CD8-positive, alpha-beta T cell (primary cell): ENCODE measurements at places on chromosomes 3 and 15.

DNA sequence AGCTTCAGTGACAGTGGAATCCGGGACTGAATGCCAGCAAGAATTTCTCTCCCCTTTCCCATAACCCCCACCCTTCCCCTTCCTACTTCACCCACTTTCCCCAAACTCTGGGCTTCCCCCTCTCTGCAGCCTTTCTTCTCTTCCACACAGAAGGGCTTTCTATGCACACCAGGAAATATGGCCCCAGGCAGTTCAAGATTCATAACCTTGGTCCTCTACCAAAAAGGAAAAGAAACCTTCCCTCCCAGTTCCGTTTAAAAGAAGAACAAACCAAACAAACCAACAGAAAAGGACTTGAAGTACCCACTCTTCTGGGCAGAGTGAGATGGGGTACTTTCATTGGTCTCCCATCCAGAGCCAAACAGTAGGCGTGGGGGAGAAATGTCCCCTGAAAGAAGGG is 68.8 kb upstream of the ABHD2 start:
- no peak for DNase-seq

GRCh38 chr15:90838139-90838538 is 30.2 kb upstream of the FURIN start:
- DNase-seq: peak; percentile 82

GRCh38 chr15:58528188-58528870 is 96.5 kb downstream of the LIPC start:
- no peak for DNase-seq

- DNase-seq: no peak
These were observed 196.3 kb downstream of the EPHA3 start for GRCh38 chr3:89303701-89304100.

DNA sequence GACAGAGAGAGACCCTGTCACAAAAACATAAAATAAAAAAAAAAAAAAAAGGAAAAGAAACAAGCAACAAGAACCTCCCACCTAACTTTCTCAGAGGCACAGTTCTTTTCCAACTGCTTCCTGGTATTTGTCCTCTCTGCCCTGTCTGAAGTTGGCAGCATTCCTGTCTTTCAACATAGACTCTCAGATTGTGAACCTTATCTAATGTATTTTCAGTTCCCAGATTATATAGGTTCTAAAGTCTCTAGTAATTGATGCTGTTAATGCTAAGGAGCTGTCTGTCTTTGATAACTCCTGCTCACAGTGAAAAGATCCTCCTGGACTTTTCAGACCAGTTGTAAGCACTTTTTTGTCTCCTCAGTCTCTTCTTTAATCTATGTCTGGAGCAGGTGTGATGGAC is 199.5 kb upstream of the P2RY1 start:
- DNase-seq: no peak

- no peak for DNase-seq
These were observed 67.4 kb upstream of the OSBPL11 start for GRCh38 chr3:125662675-125663074.

DNA sequence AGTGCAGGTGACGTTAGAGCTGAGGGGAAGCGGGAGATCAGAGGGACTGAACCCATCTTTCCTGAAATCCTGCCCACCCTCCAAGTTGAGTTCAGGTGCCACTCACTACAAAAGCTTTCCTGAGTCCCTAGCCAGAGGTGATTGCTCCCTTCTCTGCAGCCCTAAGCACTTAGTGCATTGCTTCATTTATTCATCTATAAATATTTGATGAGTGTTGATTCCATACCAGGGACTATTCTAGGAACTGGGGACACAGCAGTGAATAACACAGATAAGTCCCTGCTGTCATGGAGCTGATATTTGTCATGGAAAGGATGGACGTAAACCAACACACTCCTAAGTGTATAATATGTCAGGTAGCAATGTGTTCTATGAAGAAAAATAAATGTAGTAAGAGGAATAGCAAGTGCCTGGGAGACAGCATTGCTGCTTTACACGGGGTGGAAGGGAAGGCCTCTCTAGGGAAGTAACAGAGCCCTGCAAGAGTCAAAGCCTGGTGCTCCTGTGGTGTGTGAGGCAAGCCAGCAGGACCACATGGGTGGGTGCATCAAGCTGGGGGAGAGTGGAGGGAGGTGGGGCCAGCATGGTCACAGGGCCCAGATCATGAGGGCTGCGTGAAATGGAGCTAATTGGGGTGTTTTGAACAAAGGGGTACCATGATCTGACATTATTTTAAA is 18.6 kb downstream of the ALPK3 start:
- no peak for DNase-seq

GRCh38 chr3:36212251-36212650 is 168.1 kb upstream of the STAC start:
- no peak for DNase-seq

GRCh38 chr3:141320399-141321108 is 47.8 kb upstream of the ZBTB38 start:
- peak; percentile 49 for DNase-seq

- DNase-seq: no peak
These were observed 65.0 kb downstream of the CCNL1 start for GRCh38 chr3:157094751-157095480.

- no peak for DNase-seq
These were observed 19.3 kb upstream of the SPG21 start for GRCh38 chr15:65008983-65009382.
